ENCODE measurements at places on chromosomes 5 and 9.

GRCh38 chr5:143001764-143002351 is 231.7 kb downstream of the ARHGAP26 start:
- DNase-seq: no peak

DNA sequence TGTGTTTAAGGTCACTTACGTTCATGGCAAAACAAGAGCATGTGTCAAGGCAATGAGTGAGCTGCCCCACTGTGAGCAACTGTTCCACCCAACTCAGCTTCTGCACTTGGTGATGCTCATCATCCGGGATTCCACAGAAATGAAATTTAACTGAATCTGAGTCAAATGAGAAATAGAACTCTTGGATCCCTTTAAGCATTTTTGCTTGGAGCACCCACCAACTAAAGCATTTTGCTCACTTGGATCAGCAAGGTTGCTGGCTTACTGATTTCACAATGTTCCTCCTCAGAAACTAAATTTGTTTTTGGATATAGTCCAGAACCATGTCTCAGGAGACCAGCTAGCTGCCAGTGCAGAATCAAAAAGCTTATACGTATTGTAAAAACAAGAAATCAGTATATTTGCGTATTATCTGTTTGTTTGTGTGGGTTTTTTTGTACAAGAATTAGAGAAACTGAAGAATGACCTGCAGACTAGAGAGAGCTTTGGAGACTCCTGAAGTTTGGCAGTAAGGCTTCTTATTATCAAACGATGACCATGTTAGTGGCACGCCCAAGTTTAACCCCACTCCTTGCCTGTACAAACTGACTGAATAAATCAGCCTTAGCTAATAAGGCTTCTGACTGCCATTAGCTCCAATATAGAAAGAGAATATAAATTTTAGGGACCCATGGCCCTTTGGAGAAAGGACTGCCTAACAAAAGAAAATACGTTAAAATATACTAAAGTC is 153.8 kb upstream of the FST start:
- no peak for DNase-seq

DNA sequence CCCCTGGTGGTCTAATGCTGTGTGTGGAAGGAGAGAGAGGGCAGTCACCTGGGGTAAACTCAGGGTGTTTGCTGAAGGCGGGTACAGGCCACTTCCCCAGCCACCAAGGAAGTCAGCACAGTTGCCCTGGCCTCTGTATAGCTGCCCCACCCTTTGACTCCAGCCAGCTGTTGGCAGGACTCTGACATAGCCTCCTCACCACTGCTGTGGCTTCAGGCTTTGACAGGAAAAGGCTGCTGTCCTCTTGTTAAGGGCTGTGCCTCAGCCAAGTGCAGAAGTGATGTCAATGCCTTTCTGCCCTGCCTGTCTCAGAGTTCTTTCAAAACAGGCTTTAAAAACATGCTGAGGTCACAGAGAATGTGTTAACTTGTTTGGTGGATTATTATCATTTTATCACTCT is 487.2 kb upstream of the KLF4 start:
- no peak for DNase-seq

DNA sequence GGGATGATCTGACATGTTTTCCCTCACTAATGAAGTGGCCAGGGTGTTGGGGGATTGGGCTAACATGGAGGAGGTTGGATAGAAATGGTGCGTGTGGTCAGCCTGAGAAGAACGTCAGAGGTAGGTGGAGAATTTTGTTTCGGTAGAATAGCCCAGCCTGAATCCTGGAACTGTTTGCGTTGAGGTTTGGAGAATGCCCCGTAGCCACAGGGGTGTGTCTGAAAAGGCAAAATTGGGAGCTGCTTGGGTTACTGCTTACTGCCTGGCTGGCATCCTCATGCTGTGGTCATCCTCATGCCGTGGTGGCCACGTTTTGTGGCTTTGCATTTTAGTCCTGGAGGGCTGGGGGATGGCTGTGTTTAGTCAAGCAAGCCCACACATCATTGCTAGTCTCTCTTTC is 236.9 kb downstream of the GOLPH3 start:
- no peak for DNase-seq

DNA sequence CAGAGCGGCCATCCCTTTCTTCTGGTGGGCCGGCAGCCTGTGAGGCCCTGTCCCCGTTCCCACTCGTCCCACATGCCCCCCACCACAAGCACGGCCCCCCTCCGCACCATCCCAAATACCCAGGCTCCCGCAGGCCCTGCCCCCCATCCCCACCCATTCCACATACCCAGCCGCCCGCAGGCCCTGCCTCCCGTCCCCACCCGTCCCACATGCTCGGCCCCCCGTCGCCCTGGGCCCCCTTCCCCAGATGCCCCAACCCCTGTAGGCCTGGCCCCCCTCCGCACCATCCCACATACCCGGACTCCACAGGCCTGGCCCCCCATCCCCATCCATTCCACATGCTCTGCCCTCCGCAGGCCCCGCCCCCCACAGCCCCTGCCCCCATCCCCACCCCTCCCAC is 11.5 kb downstream of the SLC6A19 start:
- no peak for DNase-seq

DNA sequence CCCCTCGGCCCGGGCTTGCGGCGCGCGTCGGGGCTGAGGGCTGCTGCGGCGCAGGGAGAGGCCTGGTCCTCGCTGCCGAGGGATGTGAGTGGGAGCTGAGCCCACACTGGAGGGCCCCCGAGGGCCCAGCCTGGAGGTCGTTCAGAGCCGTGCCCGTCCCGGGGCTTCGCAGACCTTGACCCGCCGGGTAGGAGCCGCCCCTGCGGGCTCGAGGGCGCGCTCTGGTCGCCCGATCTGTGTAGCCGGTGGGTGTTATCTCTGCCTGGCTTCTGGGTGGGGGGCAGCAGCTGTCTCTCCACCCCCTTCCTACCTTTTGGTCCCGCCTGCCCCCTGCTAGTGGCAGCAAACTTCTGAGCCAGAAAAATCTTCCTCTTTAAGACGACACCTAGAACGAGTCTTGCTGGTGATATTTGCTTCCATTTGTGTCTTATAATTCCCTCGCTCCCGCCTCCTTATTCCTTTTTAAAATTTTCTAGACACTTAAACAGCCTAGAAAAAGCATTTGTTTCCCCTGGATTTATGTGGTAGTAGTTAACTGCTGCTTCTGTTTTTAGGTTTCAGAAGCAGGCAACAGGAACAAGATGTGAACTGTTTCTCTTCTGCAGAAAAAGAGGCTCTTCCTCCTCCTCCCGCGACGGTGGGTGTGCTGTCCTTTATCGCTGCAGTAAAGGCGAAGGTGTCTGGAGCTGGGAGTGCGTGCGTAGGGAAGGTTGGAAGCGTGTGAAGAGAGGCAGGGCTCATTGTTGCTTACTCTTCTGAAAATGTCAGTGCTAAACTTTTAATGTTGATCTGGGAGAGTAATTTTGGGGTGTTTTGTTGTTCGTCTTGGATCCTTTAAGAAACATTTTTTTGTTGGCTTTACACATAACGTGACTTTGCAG is 554 bp downstream of the JAK2 start:
- peak; percentile 56 for DNase-seq

DNA sequence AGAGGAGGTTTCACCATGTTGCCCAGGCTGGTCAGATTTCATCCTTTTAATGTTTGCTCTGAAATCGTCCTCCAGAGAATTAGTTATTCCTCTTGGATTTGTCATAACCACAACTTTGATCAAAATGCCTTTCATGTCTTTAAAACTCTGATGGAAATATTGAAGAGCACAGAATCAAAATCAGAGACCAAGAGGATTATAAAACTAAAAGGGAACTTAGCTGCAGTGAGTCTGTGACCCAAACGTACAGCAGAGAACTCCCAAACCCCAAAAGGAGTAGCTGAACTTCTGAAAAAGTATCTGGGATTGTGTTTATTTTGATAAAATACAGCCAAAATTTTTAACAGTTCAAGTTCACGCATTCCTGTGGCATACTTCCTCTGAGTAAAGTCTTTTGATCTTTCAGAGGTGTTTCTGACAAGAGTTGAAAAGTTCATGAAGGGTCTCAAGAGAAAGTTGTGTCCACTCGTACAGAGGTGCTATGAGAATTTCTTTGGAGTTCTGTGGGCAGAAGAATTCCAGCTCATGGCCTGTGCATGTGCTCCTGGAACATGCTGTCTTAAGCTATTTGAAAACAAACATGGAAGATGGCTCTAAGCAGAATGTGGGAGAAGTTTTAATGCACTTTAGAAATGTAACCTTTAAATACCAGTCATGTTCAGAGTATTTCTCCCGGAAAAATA is 124.0 kb downstream of the ESM1 start:
- DNase-seq: no peak

DNA sequence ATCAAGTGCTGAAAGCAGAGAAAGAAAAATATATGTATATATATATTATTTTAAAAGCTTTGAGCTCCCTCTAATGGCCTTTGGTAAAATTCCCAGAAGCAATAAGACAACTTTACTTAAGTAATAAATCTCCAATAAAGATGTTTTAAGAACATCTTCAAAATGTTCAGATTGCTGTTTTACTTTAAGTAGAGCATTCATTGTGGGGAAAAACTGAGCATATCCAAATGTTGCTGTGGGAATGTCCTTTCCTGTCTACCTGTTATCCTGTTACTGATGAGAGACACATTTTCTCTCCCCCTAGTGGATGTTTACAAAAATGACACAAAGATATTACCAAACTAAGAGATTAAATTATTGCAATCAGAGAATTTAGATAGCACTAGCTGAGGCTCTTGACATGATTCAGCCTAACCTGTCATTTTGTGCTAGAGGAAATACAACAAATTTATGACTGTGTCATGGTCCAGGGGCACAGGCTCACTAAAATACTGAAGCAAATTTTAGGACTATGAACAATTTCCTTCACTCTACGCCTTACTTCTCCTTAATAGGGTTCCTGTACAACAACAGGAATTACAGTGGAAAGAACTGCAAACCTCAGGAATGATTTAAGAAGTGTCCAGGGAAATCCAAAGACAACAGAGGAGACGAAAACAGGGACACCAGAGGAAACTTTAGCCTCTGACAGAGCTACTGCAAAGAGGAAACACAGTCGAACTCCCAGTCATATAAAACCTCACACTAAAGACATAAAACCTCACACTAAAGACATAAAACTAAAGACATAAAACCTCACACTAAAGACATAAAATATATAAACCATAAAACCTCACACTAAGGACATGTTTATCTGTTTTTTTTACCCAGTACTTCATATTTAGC is 24.3 kb upstream of the PRRC1 start:
- DNase-seq: peak; percentile 61

DNA sequence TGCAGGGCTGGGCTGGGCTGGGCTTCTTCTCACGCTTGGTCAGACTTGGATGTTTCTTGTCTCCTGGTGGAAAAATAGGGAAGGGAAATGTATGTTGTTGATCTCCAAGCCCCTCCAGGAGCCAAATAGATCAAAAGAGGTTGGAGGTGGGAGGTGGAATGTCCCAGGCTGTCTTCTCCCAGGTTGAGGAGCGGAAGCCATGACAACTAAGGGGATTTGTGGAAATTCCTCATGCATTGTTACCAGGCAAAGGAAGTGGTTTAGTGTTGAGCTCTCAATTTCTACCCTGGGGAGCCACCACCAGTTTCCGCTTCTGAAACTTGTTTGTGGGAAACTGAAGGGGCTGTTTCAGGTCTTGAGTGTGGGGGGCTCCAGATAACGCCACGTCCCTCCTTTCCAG is 79.0 kb downstream of the SPRY4 start:
- DNase-seq: no peak

DNA sequence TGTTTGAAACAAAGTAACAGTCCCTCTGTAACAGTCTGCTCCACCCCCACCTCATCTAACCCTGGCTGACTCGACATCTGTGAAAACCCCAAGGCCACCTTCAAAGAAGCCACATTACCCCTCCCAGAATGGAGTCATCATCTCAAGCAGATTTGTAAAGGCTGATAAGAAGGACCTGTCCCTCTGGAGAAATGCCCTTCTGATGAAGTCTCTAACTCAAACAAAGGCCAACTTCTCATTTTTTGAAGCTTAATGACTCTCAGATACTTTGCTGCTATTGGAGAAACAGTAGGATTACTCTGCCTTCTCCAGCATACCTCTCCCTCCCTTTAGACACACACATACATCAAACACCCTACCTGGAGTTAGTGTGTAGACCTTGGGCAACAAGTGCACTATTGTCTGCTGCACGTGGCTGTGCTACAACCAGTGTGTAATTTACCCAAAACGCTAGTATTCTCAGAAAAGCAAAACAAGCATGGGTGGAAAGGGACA is 5.3 kb upstream of the SUSD1 start:
- peak; percentile 61 for DNase-seq

Data from trophoblast cell (in vitro differentiated cells and primary cell).